ENCODE measurements at places on chromosomes 5 and 9.

GRCh38 chr9:126947529-126947928 is 32.9 kb downstream of the RALGPS1 start:
- DNase-seq: no peak

DNA sequence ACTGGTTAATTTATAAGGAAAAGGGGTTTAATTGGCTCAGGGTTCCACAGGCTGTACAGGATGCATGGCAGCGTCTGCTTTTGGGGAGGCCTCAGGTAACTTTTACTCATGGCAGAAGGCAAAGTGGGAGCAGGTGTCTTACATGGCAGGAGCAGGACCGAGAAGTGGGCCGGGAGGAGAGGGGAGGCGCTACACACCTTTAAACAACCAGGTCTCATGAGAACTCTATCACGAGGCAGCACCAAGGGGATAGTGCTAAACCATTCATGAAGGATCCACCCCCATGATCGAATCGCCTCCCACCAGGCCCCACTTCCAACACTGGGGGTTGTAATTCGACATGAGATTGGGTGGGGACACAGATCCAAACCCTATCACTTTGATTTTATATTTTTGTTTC is 21.7 kb downstream of the TMEM171 start:
- no peak for DNase-seq

DNA sequence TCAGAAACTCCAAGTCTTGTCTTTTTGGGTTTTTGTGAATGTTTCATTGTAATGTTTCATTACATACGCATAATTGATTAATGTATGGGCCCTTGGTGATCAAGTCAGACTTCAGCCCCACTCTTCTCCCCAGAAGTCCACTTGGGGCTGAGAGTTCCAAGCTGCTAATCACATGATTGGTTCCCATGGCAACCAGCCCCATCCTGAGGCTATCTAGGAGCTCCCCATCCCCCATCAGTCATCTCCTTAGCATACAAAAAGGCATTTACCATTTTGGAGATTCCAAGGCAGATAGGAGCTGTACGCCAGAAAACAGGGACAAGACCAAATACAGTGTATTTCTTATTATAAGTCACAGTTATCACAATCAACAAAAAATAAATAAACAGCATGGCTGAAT is 22.9 kb upstream of the SYK start:
- DNase-seq: no peak

- no peak for DNase-seq
These were observed 141.6 kb downstream of the OLFM1 start for GRCh38 chr9:135228983-135229625.

DNA sequence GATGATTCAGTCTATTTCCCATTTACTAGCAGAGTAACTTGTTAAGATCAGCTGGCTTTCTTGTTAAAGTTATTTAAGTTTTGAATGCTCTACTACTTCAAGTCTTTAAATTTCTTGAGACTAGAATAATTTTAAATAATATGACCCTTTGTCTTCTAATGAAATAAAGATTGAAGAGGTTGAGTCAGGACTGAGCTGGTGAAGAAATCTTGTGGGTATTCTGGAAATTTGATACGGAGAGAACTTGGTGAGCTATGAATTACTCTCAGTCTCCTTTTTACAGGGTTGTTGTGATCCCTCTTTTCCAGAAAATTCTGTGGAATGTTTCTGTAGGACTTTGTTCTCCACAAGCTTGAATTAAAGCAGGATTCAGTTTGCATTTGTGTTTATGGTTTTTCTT is 29.3 kb downstream of the RNF20 start:
- no peak for DNase-seq

GRCh38 chr5:112379542-112380325 is 39.3 kb downstream of the EPB41L4A start:
- no peak for DNase-seq

DNA sequence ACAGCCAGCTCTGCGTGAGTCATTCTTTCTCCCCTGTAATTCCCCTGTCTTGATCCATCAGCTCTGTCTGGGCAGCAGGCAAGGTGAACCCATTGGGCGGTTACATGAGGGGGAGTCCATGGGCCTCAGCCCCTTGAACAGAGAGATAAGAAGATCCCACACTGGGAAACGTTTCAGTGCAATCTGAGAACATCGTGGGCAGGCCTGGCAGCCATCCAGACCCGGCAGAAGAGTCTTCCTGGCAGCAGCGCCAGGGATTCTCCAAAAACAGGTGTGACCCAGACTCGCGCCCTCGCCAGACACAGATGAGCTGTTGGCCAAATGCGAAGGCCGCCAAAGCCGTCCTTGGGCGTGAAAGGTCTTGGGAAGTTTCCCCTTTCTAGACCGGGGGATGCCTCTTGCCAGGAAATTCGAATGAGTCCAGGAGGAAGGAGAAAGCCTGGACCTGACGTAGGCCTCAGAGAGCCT is 6.4 kb upstream of the SLC12A7 start:
- DNase-seq: no peak

DNA sequence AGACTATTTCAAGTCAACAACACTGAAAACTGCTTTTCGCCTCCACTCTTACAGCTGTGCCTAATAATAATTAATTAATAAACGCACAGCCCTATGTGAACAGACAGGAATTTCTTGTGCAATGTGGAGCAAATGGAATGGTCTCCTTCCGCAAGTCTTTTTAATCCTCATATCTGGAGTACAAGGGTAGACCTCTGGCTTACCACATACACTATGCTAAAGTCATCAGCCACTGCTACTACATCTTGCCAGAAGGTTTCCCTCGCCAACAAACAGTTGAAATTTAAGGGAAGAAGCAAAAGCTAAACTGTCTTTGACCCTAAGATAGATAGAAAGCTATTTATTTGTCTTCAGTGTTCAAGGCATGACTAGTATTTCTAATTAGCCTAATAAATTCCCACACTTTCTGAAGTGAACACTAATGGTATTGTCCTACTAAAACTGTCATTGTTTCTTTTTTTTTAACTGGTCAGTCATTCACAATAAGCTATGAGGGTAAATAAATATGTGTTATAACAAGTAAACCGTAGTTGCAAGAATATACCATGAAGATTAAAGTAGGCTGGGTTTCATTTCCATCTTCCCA is 63.9 kb downstream of the GOLPH3 start:
- no peak for DNase-seq

DNA sequence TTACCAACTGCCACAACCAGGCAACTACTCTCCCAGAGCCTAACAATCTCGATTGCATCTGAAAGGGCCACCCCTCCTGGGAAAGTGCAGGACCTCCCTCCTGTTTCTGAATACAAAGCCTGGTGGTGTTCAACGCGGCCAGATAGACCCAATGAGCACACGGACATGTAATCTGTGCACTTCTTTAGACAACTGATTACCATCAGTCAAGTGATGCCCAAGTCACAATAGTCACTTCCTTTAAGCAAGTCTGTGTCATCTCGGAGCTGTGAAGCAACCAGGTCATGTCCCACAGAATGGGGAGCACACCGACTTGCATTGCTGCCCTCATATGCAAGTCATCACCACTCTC is 739 bp downstream of the C9orf72 start:
- peak; percentile 75 for DNase-seq

DNA sequence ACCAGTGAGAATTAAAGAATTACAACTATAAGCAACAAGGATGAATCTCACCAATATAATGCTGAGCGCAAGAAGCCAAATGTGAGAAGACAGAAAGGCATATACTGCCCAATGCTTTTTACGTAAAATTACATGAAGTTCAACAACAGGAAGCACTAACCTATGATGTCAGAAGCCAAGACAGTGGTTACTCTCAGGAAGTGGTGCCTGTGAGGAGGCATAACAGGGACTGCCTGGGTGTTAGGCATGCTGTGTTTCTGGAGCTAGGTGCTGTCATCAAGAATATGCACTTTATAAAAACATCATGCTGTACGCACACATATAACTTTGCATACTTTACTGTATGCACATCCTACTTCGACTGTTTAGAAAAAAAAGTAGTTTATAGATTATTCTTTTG is 30.1 kb downstream of the FRMD3 start:
- no peak for DNase-seq

GRCh38 chr5:109697339-109697738 is 7.6 kb downstream of the MAN2A1 start:
- no peak for DNase-seq

- no peak for DNase-seq
These were observed 217.6 kb downstream of the NFIB start for GRCh38 chr9:14096258-14096922.

DNA sequence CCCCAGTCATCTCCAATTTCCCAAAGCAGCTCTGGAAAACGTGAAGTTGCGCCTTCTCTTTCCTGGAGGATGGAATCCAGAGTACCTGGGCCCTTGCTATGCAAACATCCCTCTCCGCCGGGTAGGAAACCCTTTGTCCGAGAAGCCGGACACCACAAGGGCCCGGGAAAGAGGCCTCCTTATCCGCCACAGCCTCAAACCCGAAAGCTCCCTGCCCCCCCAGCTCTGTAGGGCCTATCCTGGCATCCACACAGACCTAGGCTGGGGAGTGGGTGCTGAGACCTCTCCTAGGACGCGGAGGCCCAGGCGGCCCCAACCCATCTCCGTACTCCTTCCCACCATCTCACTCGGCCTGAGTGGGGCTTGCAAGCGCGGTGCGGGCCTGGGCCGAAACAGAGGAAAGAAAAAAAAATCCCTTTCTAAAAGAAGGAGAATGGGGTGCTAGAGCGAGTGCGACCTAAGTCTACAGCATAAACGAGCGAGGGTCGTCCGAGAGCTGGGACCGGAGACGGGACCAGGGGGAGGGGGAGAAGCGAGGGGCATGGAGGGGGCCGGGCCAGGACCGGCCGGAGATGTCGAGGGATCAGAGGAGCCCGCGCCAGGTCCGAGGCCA is 624 bp downstream of the FBXW11 start:
- DNase-seq: no peak

GRCh38 chr5:80127116-80127552 is 92.0 kb downstream of the THBS4 start:
- DNase-seq: peak; percentile 31

- no peak for DNase-seq
These were observed 16.0 kb downstream of the ERP44 start for GRCh38 chr9:100082782-100083181.

DNA sequence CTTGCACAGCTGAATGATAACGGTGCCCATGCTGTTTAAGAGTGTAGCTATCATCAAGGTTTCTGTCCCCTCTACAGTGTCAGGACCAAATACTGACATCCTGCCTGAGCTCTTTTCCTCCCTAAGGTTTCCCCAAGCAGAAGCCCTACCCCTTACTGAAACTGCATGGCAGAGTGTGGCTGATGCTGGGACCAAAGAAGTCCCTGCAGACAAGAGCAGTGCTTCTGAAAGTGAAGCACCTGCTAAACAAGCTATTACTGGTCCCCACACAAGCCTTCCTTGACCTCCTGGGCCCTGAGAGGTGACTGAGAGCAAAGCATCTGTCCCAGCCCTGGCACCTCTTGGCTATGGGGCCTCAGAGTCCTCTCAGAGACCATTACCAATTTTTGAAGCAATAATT is 56.1 kb downstream of the CFAP90 start:
- DNase-seq: no peak

GRCh38 chr5:1098986-1099597 is 12.8 kb downstream of the SLC12A7 start:
- DNase-seq: no peak

DNA sequence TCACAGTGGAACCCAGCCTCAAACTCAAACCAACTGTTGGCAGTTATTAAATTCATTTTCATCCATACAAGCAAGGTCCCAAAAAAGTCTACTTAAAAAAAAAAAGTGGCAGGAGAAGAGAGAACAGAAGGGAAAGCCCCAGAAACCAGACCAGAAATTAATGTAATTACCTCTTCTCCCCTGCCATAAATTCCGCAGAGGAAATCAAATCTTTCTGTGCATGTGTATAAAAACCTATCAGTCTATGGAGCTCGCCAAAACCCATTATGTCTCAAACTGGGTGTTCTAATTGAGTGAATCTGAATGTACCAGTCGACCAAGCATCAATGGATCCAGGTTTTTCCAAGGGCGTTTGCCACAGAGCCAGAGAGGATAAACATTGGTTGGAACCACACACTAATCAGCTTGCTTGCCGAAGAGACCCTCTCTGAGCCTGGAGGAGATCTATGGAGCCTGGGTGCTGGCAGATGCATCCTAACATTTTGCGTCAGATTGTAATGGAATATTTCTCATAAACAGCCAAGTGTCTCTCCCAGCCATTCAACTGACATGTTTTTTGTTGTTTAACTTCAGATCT is 7.9 kb upstream of the HAND1 start:
- DNase-seq: no peak

- DNase-seq: no peak
These were observed 111.6 kb downstream of the ADRB2 start for GRCh38 chr5:148937830-148938521.

- DNase-seq: no peak
These were observed 10.9 kb downstream of the CXXC5 start for GRCh38 chr5:139658928-139659667.

- no peak for DNase-seq
These were observed 44.8 kb downstream of the SNCAIP start for GRCh38 chr5:122356855-122357254.

DNA sequence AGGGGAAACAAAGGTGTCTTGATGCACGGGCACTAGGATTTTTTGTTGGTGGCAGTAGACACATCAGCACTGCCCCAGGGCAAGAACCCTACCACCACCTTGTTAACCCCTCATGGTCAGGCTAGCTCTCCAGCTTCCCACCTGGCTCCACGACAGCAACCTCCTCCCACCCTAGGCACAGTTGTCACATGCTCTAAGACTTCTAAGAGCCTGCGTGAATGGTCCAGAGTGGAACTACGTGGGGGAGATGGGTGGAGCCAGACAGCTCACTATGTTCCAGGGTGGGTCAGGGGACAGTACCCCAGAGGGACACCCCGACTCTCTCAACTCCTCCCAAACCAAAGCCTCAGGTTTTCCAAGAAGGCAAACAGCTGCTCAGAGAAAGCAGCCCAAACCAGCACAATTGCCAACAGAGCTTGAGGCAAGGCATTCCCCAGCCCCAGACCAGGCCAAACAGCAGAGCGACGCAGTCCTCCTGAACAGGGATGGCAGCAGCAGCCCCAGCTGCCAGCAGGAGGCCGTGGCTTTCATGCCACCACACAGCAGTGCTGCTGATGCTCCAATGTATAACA is 78.0 kb downstream of the NRG2 start:
- no peak for DNase-seq

DNA sequence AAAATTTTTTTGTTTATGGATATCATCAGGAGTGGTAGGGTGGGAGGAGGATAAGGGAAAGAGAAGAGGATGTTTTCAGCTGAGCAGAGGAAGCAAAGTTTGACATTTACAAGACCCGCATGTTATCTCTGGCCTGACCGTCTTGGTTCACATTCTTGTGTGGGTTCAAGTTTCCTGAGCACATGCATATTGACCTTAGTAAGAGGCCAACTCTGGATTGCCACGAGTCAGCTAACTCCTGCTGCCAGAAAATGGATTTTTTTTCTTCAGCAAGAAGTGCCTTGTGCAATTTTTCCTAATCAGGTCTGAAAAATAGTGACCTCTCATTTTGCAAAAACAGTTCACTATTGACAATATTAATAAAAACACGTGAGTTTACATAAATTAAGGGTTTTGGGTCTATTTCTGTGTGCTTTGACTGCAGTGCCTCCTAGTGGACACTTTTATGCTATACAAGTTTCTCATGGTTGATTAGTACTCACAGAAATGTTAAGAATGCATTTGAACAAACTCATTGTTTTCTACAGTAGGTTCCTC is 27.1 kb upstream of the BASP1 start:
- peak; percentile 26 for DNase-seq

- no peak for DNase-seq
These were observed 63.0 kb downstream of the EXOSC2 start for GRCh38 chr9:130756455-130757152.
